ENCODE measurements at places on chromosomes 6 and 20. TPM values are rescaled to one million over a fixed set of nuclear protein-coding genes. Genes with fewer than 3 reads are reported as not detected.

DNA sequence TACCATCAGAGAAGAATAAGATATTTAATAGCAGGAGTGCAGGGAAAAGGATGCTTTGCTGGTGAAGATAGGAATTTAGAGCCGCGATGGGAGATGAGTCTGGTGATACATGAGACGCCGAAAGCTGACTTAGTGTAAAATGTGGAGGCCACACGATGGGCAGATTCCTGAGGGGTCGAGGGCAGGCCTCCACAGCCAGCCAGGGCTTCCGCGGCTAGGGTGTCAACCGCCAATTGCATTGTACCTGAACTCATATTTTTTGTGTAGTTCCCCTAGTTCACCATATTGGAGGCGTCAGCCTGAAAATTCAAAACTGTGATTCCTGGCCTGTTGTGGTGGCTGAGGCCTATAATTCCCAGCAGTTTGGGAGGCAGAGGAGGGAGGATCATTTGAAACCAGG is 8.5 kb downstream of the ETV7 start:
- H3K4me3 ChIP-seq: no peak overlapping the region
- no peaks in the 10 kb centered on the region for H3K4me1 ChIP-seq
- no peak overlapping the region for H3K27ac ChIP-seq
- H3K36me3 ChIP-seq: no peaks in the 10 kb centered on the region

- no peaks in the 10 kb centered on the region for H3K4me1 ChIP-seq
- H3K27me3 ChIP-seq: no peaks in the 10 kb centered on the region
Measured at GRCh38 chr20:15937179-15937578, 636.1 kb downstream of the KIF16B start.

GRCh38 chr6:124467366-124467765 is 494.9 kb upstream of the RNF217 start:
- H3K4me3 ChIP-seq: no peak overlapping the region
- no peaks in the 10 kb centered on the region for H3K4me1 ChIP-seq
- H3K27me3 ChIP-seq: no peaks in the 10 kb centered on the region

- H3K4me3 ChIP-seq: no peak overlapping the region
- no peaks in the 10 kb centered on the region for H3K36me3 ChIP-seq
- H3K4me1 ChIP-seq: peaks cover 25% of the 10 kb centered on the region
- peak; percentile 84 for DNase-seq
Measured at GRCh38 chr6:89940225-89941027, 46.2 kb downstream of the GJA10 start.

- no peaks in the 10 kb centered on the region for H3K27me3 ChIP-seq
- H3K4me1 ChIP-seq: no peaks in the 10 kb centered on the region
- DNase-seq: no peak
- no peaks in the 10 kb centered on the region for H3K36me3 ChIP-seq
Measured at GRCh38 chr6:89836639-89837222, 7.1 kb downstream of the CASP8AP2 start.

DNA sequence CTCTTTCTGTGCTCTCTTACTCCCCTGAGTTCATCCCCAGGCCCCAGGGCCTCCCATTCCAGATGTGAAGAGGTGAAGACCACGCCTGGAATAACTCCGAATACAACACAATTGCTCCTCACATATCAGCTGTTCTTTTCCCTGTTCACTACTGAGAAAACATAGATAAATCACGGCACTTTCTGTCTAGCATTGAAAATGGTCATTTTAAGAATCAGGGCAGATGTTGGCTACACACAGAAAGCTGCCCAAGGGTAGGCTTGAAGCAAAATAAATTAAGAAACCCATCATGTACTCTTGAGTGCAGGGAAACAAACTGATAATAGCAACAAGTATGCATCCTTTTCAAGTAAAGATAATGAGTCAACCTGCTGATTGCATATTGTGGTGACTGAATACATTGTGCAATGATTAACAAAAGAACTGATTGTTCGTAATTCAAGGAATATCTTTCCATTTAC is 382.5 kb downstream of the PRKN start:
- H3K4me3 ChIP-seq: no peak overlapping the region
- no peak overlapping the region for H3K27ac ChIP-seq

GRCh38 chr6:41732591-41733359 is 2.6 kb downstream of the TFEB start:
- H3K4me1 ChIP-seq: peaks cover 25% of the 10 kb centered on the region
- peak overlapping the region; percentile 87 for H3K27ac ChIP-seq
- no peak for DNase-seq
- no peaks in the 10 kb centered on the region for H3K36me3 ChIP-seq

GRCh38 chr6:82842721-82843120 is 222.9 kb downstream of the UBE3D start:
- no peak for DNase-seq
- H3K4me3 ChIP-seq: no peak overlapping the region
- H3K27me3 ChIP-seq: no peaks in the 10 kb centered on the region
- no peak overlapping the region for H3K27ac ChIP-seq

DNA sequence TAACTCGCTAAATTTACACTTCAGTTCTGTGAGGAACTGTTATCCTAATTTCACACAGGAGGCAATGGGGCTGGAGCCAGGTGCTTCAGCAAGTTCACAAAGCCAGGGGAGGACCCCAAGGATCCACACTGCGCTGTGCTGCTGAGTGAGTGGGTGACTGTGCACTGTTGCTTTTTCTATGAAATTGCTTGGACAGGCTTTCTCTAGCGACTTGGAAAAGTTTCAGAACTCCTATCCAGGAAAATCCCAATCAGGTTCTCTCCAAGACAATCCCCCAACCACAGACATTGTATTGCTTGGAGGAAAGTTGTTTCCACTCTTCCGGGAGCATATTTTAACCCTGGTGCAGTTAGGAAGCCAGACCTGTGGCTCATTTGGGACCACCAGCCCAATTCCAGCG is 175.9 kb upstream of the CST7 start:
- H3K36me3 ChIP-seq: no peaks in the 10 kb centered on the region
- no peaks in the 10 kb centered on the region for H3K4me1 ChIP-seq
- DNase-seq: no peak
- H3K27me3 ChIP-seq: no peaks in the 10 kb centered on the region
- no peak overlapping the region for H3K4me3 ChIP-seq

- H3K36me3 ChIP-seq: no peaks in the 10 kb centered on the region
- H3K4me1 ChIP-seq: no peaks in the 10 kb centered on the region
- H3K27ac ChIP-seq: no peak overlapping the region
- no peak overlapping the region for H3K4me3 ChIP-seq
- peaks cover 4% of the 10 kb centered on the region for H3K27me3 ChIP-seq
Measured at GRCh38 chr6:26327450-26328264, 37.3 kb upstream of the BTN3A2 start.

- no peaks in the 10 kb centered on the region for H3K27me3 ChIP-seq
- H3K4me1 ChIP-seq: peaks cover 20% of the 10 kb centered on the region
- H3K27ac ChIP-seq: no peak overlapping the region
- H3K4me3 ChIP-seq: no peak overlapping the region
- H3K36me3 ChIP-seq: no peaks in the 10 kb centered on the region
Measured at GRCh38 chr6:107959392-107959791, 1.4 kb upstream of the SEC63 start.

DNA sequence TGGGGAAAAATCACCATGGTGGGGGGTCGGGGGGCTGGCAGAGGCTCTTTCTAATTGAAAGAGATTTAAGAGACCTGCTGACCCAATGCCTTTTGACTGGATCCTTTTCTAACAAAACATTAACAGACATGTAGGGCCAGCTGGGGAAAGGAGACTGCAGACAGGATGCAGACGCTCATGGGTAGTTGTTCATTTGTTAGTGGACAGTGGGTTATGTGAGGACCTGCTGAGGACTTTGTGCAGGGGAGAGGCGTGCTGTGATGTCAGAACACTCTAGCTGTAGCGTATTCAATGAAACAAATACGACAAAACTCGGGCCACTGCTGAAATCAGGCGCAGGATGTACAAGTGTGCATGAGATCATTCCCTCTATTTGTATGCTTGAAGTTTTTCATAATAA is 1.2 kb downstream of the IP6K3 start:
- H3K27ac ChIP-seq: no peak overlapping the region
- H3K36me3 ChIP-seq: no peaks in the 10 kb centered on the region
- no peaks in the 10 kb centered on the region for H3K27me3 ChIP-seq

DNA sequence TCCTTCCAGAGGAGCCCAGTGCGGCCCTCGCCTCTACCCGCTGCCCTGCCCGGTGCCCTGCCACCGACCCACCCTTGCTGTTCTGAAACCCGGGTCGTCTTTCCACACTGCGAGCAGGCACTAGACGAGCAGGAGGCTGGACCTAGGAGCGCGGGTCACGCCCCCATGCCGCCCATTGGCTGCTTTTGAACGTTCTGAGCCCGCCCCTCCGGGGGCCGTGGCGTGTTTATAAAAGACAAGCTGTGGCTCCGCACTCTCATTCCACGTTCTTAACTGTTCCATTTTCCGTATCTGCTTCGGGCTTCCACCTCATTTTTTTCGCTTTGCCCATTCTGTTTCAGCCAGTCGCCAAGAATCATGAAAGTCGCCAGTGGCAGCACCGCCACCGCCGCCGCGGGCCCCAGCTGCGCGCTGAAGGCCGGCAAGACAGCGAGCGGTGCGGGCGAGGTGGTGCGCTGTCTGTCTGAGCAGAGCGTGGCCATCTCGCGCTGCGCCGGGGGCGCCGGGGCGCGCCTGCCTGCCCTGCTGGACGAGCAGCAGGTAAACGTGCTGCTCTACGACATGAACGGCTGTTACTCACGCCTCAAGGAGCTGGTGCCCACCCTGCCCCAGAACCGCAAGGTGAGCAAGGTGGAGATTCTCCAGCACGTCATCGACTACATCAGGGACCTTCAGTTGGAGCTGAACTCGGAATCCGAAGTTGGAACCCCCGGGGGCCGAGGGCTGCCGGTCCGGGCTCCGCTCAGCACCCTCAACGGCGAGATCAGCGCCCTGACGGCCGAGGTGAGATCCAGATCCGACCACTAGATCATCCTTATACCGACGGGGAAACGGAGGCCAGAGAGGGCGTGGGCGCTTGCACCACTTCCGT is at the start of gene ID1:
Gene ID1, plus strand, starts transcription at position 259 of the 871 bp plus-strand sequence. Its CDS starts 99 bp downstream, at position 358.
- peak within 1 kb of the TSS; percentile 31 for H3K4me3 ChIP-seq
- H3K27me3 ChIP-seq: no peaks in the 10 kb centered on the region
- DNase-seq: peak; percentile 95
- H3K4me1 ChIP-seq: peaks cover 62% of the 10 kb centered on the region
- H3K36me3 ChIP-seq: no peaks in the 10 kb centered on the region

DNA sequence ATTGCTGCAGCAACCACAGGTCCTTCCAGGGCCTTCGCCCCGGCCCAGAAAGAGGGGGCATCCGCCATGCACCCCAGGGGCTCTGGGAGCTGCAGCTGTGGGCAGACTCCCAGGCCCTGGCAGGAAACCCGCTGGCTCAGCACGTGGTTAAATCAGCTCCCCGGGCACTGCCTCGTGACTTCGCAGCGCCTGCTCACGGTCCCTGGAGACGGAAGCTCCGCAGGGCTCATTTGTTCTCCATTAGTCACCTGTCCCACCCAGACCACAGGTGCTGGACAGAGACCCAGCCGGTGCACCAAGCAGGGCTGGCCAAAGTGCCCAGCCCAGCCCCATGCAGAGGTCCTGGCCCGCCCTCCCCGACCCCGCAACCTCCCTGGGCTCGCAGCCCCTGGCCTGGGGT is 14.7 kb downstream of the KCNQ2 start:
- H3K36me3 ChIP-seq: no peaks in the 10 kb centered on the region
- H3K4me3 ChIP-seq: no peak overlapping the region
- H3K27me3 ChIP-seq: no peaks in the 10 kb centered on the region
- no peak overlapping the region for H3K27ac ChIP-seq

GRCh38 chr20:47466704-47467459 is 34.8 kb upstream of the NCOA3 start:
- no peak overlapping the region for H3K4me3 ChIP-seq
- no peaks in the 10 kb centered on the region for H3K27me3 ChIP-seq
- peaks cover 24% of the 10 kb centered on the region for H3K4me1 ChIP-seq
- no peaks in the 10 kb centered on the region for H3K36me3 ChIP-seq
- no peak overlapping the region for H3K27ac ChIP-seq
- DNase-seq: no peak

DNA sequence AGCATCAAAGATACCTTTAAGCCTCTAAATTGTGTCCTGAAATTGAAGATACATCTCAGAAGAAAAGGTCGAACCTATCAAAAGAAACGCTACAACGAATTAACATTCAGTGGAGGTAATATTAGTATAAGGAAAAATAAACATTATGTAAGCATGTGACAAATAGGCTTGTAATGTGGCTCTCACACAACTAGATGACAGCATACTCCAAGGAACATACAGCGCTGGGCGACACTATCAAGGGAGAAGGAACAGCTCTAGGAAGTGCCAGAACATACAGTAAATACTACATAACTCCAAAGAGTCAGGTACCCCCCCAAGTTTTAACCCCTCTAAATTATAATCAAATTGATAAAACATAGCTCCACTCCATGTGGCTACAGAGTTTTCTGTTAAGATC is 103.5 kb downstream of the LAMP5 start:
- peak; percentile 73 for DNase-seq
- H3K27ac ChIP-seq: no peak overlapping the region
- H3K27me3 ChIP-seq: no peaks in the 10 kb centered on the region
- no peaks in the 10 kb centered on the region for H3K36me3 ChIP-seq

Gene SLC32A1
- total RNA-seq: not detected

Gene TFAP2C
- total RNA-seq: 0.52 TPM

Gene LINC00237
- total RNA-seq: not detected

Gene SMOC2
- 22.7 TPM for total RNA-seq
